ENCODE measurements at places on chromosomes 3 and 15.

DNA sequence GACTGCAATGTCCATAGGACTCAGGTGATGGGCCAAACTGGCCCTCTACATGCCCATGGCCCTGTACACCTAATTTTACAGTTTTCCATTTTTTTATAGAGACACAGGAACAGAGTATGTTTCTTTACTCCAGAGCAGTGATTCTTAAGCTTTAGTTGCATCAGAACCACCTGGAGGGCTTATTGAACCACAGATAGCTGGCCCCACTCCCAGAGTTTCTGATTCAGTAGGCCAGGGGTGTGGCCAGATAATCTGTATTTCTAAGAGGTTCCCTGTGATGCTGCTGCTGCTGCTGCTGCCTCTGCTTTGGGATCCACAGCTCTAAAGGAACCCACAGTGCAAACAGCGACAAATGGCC, 5.1 kb downstream of the RBP1 start:
- DNase-seq, result no peak

DNA sequence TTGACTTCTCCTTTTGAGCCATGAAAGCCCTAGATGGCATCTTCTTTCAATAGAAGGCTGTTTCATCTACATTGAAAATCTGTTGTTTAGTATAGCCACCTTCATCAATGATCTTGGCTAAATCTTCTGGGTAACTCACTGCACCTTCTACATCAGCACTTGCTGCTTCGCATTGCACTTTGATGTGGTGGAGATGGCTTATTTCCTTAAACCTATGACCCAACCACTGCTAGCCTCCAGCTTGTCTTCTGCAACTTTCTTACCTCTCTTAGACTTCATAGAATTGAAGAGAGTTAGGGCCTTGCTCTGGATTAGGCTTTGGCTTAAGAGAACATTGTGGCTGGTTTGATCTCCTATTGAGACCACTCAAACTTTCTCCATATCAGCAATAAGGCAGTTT, 189.8 kb downstream of the PLCL2 start:
- DNase-seq, result no peak

GRCh38 chr15:93110502-93111040, 21.6 kb upstream of the RGMA start:
- DNase-seq, result no peak

DNA sequence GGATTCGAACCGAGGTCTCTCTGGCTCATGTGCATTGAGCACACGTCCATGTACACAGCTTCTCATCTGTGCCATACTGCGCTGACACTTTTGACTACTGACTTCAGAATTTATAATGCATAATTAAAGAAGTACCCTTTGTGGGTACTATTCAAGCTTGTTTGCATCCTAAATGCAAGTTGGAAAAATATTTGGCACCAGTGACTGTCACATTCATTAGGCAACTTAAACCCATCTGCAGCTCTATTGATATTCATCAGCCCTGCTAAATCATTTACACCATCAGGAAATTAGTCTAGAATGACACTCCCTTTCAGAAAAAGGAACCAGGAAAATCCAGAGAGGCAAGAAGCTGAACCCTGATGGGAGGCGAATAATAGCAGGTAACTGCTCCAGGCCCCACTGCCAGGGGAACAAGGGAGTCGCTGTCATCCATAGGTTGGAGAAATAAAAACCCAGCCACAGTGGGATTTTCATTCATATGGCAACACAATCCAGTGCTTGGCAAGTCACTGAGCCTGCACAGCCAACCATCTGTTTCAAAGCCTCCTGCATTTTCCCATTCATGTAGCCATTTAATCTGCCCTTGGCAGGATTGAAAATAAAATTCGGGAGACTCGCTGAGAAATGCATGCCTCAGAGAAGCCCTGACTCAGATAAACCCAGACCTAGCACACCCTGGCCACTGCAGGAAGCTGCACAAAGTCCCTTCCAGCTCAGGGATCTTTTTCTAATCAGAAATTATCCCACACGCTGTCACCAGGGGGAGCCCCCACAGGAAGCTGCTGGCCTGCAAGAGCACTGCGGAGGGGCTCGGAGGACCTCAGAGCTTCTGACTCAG, 103.0 kb upstream of the VEPH1 start:
- no peak for DNase-seq

DNA sequence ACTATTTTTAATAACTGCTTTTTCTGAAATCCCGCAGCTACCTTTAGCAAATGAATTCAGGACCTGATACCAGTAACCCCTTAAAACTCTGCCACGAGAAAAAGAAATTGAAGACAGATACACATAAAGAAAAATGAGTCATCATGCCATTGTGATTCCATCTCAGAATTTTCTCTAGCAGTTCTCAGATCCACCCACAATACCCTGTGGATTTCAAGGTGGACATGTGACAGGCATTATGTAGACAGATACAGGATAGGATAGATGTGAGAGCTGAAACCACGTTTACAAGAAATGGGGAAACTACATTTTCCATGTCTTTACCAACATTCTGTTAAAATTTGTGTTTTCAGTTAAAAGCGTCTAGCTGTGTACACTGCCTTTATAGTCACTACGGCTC, 291.9 kb upstream of the NR2F2 start:
- no peak for DNase-seq

- no peak for DNase-seq
These were observed 695.9 kb downstream of the OTOL1 start for GRCh38 chr3:162192340-162193029.

DNA sequence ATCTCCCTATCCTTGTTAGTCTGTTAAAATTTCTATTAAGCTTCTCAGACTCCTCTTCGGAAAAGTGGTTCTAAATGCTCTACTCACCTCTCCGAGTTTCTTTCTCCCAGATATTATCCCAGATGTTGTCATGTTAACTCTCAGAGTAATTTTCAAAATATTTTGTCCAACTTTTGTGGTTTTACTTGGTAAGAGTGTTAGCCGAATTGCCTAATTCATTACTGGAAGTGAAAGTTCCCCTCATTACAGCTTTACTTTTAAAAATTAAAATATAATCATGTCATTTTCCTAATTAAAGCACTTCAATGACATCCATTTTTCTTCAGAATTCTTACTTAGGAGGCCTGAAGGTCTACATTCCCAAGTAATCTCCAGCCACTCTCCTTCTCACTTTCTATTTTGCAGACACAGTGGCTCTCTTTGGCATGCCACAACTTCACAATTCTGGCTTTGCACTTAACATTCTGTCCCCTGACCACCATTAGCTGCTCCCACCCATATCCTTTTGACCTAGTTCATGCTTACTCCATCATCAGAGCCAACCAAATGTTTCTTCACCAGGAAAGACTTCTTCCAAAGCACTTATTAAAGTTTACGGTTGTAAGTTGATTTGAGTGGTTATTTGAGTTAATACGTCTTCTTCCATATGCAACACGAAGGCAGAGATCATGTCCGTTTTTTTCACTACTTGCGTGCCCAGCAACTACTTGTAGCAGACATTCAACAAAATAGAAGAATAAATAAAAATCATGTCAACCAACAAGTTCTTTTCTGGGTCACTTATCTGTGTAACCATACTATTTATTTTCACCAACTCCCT, 10.2 kb upstream of the TIPARP start:
- DNase-seq, result no peak

- no peak for DNase-seq
These were observed 195.9 kb downstream of the SLCO3A1 start for GRCh38 chr15:92049290-92049989.

DNA sequence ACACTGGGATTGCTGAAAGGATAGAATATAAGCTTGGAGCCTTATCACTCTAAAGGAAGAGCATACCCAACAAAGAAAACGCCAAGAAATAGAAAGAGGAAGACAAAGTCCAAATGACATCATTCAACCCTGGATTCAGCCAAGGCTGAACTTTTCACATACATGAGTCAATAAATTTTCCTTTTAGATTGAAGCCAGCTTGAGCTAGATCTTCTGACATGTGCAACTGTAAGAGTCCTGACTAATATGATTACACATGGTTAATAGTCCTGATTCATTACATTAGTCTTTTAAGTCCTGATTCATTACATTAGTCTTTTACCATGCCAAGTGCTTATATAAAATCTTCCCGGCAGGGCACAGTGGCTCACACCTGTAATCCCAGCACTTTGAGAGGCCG, 13.6 kb upstream of the DENND6A start:
- no peak for DNase-seq

DNA sequence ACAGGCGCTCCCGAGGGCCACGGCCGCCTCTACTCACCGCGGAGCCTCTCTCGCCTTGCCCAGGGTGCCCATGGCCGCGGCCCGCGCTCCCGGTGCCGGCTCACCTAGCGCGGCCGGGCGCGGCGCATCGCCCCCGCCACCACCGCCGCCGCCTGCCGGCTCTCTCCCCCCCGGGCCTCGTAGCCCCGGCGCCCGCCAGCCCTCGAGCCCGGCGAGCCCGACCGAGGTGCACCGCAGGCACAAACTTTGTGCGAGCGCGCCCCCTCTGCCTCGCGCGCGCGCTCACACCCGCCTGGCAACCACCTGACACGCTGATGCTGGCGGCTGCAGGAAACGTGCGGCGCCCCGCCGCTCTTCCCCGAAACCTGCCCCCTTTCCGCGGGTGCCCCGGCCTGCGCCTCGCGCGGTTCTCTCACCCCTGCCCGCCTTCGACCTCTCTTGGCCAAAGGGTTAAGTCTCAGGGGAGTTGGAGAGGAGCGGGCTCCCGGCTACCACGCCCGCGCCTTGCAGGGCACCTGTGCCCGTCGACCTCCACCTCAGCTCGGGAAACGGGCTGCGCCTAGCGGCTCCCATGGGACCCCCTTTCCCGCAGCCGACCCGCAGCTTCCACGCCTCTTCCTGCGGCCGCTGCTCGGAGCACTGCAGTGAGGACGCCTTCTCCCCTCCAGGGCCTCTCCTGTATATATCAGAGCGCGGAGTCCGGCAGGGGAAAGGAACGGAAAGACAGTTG, at the start of gene RASGRP1:
Gene RASGRP1 (minus strand): TSS at position 258 of the 730 bp plus-strand sequence. CDS start 186 bp downstream, at position 72.
- DNase-seq, result no peak

- DNase-seq, result no peak
These were observed 19.2 kb downstream of the PLD1 start for GRCh38 chr3:171790898-171791691.

GRCh38 chr3:105953831-105954230, 85.0 kb upstream of the CBLB start:
- no peak for DNase-seq

- DNase-seq, result no peak
These were observed 80.5 kb upstream of the OSBPL11 start for GRCh38 chr3:125675791-125676190.

DNA sequence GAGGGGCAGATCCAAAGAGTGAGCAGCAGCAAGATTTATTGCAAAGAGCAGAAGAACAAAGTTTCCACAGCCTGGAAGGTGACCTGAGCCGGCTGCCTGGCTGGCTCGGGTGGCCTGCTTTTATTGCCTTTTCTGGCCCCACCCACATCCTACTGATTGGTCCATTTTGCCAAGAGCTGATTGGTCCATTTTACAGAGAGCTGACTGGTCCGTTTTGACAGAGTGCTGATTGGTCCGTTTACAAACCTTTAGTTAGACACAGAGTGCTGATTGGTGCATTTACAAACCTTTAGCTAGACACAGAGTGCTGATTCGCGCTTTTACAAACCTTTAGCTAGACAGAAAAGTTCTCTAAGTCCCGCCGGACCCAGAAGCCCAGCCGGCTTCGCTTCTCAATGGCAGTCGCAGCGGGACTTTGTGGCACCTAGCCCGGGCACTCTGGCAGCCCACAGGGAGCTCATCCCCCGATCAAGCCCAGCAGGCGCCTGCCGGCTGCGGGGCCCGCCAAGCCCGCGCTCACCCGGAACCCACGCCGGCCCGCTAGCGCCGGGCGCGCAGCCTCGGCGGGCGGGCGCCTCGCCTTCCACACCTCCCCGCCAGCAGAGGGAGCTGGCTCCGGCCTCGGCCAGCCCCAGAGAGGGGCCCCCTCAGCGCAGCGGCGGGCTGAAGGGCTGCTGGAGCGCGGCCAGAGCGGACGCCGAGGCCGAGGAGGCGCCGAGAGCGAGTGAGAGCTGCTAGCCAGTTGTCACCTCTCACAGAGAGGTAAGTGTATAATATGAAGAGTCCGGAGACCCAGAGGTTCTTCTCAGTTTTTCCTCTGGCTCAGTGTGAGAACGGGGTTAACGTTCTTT, 339.2 kb downstream of the CHL1 start:
- no peak for DNase-seq

- DNase-seq, result no peak
These were observed 85.4 kb downstream of the MAGI1 start for GRCh38 chr3:65953301-65953812.

GRCh38 chr15:70090436-70091296, 7.1 kb downstream of the TLE3 start:
- no peak for DNase-seq

GRCh38 chr3:140204271-140204984, 269.4 kb downstream of the CLSTN2 start:
- no peak for DNase-seq

GRCh38 chr3:16122155-16122554, 52.3 kb upstream of the GALNT15 start:
- DNase-seq, result no peak

DNA sequence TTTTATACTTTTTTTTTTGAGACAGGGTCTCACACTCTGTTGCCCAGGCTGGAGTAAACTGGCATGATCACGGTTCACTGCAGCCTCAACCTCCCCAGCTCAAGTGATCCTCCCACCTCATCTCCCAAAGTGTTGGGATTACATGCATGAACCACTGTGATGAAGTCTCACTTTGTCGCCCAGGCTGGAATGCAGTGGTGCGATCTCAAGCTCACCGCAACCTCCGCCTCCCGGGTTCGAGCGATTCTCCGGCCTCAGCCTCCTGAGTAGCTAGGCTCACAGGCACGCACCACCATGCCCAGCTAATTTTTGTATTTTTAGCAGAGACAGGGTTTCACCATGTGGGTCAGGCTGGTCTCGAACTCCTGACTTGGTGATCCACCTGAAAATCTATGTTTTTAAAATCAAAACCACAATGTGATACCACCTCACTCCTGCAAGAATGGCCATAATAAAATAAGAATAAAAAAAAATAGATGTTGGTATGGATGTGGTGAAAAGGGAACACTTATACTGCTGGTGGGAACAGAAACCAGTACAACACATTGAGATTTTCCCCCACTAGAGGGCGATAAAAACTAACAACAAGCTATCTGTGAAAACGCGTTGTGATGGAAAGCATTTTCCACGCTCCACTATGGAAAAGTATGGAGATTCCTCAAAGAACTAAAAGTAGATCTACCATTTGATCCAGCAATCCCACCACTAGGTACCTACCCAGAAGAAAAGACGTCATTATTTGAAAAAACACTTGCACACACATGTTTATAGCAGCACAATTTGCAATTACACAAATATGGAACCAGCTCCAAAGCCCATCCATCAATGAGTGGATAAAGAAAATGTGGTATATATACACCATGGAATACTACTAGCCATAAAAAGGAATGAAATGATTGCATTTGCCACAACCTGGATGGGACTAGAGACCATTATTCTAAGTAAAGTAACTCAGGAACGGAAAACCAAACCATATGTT, 26.8 kb upstream of the OCA2 start:
- DNase-seq, result no peak
